Astrocyte of the spinal cord (primary cell): ENCODE measurements at places on chromosomes 3 and 15.

- DNase-seq: peak; percentile 15
These were observed 115.2 kb upstream of the TMCO5A start for GRCh38 chr15:37819191-37819590.

GRCh38 chr3:12509466-12509865 lies 25.2 kb downstream of the TSEN2 start:
- DNase-seq: no peak

DNA sequence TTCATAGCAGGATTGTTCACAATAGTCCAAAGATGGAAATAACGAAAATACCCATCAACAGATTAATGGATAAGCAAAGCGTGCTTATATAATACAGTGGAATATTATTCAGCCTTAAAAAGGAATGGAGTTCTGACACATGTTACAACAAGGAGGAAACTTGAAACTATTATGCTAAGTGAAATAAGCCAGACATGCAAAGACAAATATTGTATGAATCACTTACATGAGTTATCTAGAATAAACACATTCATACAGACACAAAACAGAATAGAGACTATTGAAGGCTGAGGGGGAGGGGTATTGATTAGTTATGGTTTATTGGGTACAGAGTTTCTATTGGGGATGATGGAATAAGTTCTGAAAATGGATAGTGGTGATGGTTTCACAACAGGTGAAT lies 438.6 kb downstream of the CADM2 start:
- no peak for DNase-seq

DNA sequence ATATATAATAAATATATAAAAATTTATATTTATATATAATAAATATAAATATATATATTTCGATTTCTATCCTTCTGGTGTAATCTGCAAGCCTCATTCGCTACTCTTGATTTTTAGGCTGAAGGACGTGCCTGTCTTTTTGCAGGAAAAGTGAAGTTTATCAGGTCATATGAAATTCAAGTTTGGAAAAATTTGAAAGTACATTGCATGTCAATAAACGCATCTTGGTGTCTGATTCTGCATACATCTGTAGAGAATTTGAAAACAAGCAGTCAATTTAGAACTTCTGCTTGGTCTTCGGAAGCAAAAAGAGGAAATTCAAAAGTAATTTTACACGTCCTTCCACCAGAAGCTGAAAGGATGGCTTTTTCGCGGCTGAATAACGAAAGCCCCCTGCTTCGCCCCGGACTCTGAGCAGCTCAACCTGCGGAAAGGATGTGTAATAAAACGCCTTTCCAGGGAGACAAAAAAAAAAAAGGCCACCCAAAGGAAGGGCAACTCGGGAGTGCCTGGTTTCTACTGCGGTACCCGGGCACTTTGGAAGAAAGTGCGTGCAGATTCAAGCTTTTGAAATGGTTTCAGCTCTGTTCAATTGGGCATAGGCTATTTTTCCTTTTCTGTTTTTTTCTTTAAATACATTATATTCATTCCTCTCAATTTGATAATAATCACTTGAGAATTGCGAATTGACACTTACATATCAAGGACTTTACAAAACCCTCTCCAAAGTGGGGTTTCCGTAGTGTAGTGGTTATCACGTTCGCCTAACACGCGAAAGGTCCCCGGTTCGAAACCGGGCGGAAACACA lies 1.5 kb upstream of the MYNN start:
- DNase-seq: peak; percentile 90

DNA sequence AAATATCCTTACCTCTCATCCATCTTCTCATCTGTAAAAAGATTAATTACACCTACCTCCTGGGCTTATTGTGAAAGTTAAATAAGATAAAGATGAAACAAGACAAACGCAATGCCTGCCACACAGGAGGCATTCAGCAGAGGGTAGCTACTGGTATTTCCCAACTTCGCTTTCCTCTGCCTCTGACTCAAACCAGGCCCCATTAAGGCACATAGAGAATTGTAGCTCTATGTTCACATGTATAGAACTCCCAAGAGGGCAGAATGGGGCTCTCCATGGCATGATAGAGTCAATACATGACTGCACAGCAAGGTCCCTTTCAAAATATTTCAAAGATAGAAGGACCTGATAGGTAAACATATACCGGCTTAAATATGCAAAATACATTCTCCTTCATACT lies 1.4 kb downstream of the LYSMD2 start:
- no peak for DNase-seq

- DNase-seq: no peak
These were observed 92.6 kb downstream of the STT3B start for GRCh38 chr3:31625358-31625757.

DNA sequence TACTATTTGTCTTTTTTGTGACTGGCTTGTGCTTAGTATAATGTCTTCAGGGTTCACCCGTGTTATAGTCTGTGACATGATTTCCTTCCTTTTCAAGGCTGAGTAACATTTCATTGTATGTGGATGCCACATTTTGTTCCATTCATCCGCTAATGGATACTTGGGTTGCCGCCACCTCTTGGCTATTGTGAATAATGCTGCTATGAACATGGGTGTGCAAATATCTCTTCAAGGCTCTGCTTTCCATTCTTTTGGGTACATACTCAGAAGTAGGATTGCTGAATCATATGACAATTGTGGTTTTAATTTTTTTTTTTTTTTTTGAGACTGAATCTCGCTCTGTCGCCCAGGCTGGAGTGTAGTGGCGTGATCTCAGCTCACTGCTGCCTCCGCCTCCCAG lies 15.4 kb downstream of the CRTC3 start:
- no peak for DNase-seq

- DNase-seq: no peak
These were observed 294.3 kb downstream of the THSD4 start for GRCh38 chr15:71409541-71409940.
